Fibroblast of skin of left biceps (primary cell): ENCODE measurements at places on chromosomes 16 and 17.

GRCh38 chr16:84881702-84882521 is 62.1 kb downstream of the CRISPLD2 start:
- peak; percentile 82 for DNase-seq

DNA sequence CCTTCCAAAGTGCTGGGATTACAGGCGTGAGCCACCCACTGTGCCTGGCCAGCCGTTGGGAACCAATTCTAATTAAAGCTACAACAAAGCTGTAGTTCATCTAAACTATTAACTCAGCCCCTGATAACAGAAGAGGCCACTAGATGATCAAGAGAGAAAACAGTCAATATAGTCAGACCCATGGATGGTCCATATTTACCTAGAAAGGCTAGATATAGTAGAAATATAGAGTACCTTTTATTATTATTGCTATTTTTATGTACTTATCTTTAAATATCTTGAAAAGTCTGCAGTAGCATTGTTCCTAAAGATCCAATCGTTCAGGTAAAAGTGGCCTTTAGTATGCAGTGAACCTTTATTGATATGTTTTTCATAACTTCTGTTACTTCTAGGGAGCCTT is 43.2 kb downstream of the RNF213 start:
- DNase-seq, result no peak

GRCh38 chr17:3935140-3935542 is 18.9 kb upstream of the P2RX1 start:
- peak; percentile 8 for DNase-seq

DNA sequence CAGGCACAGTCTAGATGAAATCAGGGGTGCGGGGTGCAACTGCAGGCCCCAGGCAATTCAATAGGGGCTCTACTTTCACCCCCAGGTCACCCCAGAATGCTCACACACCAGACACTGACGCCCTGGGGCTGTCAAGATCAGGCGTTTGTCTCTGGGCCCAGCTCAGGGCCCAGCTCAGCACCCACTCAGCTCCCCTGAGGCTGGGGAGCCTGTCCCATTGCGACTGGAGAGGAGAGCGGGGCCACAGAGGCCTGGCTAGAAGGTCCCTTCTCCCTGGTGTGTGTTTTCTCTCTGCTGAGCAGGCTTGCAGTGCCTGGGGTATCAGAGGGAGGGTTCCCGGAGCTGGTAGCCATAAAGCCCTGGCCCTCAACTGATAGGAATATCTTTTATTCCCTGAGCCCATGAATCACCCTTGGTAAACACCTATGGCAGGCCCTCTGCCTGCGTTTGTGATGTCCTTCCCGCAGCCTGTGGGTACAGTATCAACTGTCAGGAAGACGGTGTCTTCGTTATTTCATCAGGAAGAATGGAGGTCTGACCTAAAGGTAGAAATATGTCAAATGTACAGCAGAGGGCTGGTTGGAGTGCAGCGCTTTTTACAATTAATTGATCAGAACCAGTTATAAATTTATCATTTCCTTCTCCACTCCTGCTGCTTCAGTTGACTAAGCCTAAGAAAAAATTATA is 1.6 kb downstream of the HBA1 start:
- DNase-seq, result no peak

DNA sequence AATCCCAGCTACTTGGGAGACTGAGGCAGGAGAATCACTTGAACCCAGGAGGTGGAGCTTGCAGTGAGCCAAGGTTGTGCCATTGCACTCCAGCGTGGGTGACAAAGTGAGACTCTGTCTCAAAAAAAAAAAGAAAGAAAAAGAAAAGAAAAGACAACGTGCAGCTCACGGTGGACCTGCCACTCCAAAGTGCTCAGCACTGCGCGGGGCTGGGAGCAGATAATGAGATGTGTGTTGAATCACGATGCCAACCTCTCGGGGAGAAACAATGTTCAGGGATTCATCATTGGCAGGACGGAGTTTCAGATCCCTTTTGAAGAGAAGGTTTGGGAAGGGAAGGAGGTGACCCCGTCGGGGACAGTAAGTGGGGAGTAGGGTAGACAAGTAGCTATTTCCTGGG is 19.2 kb downstream of the WFDC1 start:
- DNase-seq, result no peak

- DNase-seq, result no peak
Measured at GRCh38 chr17:67696347-67696746, 21.4 kb upstream of the NOL11 start.

- DNase-seq, result no peak
Measured at GRCh38 chr17:6496640-6497441, 52.6 kb downstream of the PIMREG start.

DNA sequence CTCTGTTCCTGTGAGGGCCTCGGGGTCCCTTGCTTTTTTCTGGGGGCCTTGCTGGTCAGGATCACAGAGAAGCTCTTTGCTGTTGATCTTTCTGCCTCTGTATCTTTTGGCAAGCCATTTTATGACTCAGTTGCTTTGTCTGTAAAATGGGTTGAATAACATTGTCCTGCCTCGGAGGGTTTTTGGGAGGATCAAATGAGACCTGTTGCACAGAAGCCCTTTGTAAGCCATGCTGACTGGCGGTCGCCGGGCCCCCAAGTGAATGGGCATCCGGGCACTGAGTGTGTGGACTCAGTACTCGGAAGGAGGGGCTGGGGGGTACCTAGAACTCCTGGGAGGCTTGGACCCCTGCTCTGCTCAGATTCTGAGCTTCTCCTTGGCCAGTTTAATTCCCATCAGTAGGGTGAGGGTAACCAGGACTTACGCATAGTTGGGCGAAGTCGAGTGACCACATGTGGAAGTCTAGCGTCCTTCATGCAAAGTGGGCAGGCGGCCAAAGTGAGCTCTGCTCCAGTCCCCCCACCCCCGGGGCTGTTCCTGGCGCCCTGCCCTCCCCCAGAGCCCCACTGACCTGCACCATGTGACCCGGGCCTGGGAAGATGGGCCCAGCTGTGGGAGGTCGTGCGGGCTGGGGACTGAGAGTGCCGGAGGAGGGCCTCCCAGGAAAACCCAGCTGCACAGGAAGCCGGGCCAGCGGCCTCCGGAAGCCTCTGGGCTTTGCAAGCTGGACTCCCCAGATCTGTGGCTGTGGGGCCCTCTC is 284.0 kb downstream of the SEC14L1 start:
- DNase-seq, result no peak

- DNase-seq, result no peak
Measured at GRCh38 chr16:12436201-12436657, 367.5 kb downstream of the CPPED1 start.

DNA sequence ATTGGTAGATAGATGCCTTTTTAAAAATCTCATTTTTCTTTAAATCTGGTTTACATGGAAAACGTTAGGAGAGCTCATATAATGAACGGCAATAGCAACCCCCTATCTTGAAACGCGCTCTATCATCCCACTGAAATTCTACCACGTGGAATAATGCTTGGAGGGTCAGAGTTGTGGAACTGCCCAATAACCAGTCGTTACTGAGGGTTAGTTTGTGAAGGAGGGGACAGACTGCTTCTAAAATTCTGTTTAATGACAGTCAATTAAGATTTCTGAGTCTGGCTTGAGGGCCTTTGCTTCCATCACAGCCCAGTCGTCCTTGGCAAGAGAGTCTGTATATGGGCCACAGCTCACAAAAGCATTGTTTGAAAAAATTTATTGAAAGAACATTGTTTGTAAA is 482 bp downstream of the IRF8 start:
- DNase-seq, result no peak

DNA sequence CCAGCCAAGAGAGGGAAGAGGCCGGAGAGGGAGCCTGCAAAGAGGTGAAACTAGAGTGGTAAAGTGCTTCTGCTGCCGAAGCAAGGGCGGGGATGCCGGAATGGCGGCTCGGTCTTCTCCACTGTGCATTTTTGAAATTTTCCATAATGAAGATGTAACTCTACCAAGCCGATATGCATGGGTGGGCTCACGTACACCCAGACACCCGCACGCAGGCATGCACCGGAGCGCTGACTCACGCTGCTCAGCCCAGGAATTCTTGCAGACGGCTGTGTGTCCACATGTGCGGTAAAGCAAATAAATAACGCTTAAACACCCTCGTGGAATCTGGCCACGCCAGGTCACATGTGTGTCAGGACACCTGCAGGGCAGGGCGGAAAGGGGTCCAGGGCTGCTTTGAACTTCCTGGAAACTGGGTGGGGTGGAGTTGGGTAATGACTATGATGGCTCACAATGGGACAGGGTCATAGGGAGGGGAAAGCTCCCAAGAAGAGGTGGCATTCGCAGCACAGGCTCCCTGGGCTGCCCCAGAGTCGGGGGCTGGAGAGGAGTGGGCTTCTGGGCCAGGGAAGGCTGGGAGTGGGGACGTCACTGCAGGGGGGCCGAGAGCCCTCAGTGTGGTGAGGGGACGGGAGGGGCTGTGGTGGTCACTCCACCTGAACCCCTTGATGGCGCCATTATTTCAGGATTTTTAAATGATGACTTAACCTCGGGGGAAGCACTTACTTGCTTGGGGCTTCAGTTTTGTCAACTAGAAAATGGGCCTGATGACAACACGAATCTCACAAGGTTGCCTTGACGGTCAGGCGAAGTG is 265.5 kb downstream of the PARN start:
- peak; percentile 84 for DNase-seq

GRCh38 chr17:7714721-7715594 is 2.6 kb upstream of the DNAH2 start:
- no peak for DNase-seq

DNA sequence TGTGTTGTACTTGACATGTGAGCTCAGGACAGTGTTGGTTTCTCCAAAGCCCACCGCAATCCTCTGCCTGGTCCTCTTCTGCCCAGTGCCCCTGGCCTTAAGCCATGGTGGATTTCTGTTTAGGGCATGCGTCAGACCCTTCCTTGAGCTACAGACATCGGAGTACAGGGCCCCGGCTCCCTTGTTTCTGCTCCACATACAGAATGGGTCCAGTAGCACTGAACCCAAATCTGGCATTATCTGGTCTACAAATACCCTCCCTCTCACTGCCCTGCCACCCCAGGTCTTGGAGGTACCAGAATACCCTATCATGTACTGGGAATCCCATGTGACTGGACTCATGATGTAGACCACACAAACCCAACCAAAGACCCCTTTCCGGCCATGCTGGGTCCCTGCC is 27.4 kb upstream of the ZNHIT3 start:
- DNase-seq, result no peak

GRCh38 chr16:53773150-53773846 is 69.3 kb downstream of the FTO start:
- DNase-seq, result peak; percentile 61

GRCh38 chr17:3710951-3711383 is 12.7 kb upstream of the HASPIN start:
- DNase-seq, result no peak

DNA sequence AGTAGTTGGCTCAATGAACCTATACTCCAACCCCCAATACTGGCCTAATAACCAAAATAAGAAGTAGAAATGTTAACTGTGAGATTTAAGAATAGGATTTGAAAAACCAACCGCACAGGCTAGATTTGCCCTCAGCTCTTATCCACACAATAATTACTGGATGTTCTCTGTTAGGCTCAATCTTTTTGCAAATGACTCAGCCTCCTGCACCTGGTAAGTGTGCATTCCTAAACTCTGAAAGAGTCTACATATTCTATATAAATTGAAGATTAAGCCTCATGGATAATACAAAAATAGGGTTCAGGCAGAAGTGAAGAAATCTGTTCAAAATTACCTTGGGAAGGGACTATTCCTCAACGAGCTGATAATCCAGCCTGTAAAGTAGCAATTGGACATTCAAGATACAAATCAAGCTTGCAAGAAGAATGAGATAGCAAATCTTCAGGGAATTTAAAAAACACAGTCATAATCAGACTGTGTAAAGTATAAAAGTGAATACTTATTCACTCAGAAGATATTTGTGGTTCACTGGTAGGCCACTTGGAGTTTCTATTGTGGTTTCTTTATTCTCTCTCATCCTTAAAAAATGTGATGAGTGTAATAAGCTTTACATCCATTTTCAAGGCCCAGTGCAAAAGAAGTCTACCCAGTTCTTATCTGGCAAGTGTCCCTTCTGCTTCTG is 931.9 kb upstream of the SOX9 start:
- peak; percentile 90 for DNase-seq

DNA sequence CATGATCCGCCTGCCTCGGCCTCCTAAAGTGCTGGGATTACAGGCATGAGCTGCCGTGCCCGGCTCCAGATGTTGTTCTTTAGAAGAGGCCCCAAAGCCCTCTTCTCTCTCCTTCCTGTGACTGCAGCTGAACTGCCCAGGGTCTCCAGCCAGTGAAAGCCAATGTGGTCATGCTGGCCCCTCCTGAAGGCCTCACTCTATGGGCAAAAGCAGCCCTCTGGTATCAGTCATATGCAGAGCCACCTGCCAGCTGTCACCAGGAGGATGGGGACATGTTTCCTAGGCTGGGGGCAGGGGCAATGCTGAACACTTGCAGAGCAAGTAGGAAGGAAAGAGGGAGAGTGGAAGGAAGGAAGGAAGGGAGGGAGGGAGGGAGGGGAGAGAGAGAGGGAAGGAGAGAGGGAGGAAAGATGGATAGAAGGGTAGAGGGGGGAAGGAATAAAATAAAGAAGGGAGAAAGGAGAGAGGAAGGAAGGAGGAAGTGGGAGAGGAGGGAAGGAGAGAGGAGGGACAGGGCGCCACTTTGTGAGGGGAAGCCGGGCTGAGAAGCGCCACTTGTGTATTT is 36.0 kb downstream of the SOCS3 start:
- no peak for DNase-seq

DNA sequence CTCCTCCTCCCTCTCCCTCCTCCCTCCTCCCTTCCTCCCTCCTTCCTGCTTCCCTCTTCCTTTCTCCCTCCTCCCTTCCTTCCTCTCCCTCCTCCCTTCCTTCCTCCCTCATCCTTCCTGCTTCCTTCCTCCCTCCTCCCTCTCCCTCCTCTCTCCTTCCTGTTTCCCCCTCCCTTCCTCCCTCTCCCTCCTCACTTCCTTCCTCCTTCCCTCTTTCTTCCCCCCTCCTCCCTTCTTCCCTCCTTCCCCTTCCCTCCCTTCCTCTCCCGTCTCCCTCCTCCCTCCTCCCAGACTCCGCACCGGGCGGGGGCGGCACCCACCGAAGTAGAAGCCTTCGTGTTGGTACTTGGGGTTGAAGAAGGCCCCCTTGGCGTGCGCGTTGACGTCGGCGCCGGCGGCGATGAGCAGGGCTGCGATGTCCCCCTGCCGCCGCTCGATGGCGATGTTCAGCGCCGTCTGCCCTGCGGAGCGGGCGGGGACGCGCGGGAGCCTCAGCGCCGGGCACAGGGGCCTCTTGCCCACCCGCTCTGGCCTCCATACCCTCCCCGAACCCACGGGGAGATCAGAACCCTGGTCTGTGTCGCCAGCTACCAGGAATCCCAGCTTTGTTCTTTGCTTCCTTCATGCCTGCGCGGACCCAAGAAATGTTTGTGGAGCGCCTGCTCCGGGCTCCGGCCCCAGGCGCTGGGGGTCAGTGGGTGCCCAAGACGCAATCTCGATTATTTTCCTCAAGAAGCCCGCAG is 22.2 kb downstream of the TRPV3 start:
- peak; percentile 42 for DNase-seq
